ENCODE measurements at places on chromosomes 5 and 9.
A peak's percentile ranks its signal among the peaks of the same experiment; 100 is the strongest.

GRCh38 chr5:167245868-167246267, 1045.6 kb upstream of the WWC1 start:
- DNase-seq = no peak

- no peak for DNase-seq
Observed at GRCh38 chr9:127769929-127770582, 8.4 kb downstream of the SH2D3C start.

DNA sequence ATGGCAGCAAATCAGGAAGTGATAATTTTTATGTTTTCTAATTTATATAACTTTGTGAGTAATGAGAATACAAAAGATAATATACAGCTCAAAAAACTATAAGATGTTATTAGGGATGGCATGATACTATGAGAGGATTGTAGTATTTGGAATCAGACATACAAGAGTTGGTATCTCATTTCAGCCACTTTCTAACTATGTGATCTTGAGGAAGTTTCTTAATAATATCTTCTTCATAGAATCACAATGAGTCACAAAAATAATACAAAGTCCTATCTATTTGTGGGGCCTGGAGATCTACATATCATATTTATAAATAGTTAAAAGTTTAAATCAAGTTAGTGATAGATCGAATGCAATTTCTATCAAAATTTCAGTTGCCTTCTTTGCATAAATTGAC, 23.7 kb upstream of the TMED7 start:
- no peak for DNase-seq

DNA sequence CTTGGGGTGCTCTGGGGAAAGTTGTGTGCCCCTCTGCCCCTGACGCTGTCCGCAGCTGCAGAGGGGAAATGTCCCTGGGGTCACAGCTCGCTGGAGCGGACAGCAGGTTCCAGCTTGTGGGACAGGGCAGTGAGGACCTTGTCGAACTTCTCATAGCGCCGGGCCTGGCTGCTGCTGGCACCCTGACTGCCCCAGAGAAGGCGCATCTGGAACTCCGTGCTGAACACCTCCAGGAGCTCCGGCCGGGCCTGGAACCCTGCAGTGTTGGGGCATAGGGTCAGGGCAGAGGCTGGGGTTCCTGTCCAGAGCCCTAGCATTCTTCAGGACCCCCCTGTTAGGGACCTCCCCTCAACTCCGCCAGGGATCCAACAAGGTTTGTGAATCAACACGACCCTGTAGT, 3.6 kb upstream of the TOR2A start:
- DNase-seq = no peak

GRCh38 chr9:8349901-8350300, 550.3 kb upstream of the DMAC1 start:
- DNase-seq = no peak

DNA sequence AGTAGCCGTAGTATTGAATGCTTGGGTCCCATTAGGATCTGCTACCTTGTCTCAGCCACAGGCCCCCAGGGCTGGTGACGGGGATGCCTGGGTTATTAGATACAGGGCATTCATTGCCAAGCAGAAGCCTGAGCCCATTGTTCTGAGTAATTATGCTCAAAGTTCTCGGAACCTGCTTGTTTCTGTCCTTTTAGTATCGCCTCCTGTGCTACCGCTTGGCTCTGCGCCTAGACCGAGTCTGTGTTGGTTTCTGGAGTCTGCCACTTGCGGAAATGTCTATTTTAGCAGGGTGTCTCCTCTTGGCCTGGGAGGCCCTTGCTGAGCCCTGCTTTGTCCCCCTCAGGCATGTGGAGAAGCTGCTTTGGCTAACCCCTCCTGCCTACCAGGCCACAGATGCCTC, 506.1 kb downstream of the BNC2 start:
- no peak for DNase-seq

- no peak for DNase-seq
Observed at GRCh38 chr9:86775718-86776117, 171.6 kb downstream of the GAS1 start.

DNA sequence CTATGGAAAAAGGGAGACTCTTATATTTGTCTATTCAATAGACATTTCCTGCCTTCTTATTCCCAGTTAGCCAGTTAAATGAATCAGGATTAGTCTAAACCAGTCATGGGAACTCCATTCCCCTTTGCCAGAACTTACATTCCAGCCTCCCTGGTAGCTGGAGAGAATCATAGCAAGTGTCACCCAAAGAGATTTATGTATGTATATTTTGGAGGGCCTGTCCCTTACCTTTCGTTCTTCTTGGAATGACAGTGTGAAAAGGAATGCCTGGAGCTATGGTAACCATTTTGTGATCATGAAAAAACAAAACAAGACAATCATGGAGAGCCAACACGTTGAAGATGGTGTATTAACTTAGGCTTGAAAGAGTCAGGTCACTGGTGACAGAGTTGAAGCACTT, 627.7 kb downstream of the CCDC171 start:
- peak; percentile 38 for DNase-seq

- DNase-seq = no peak
Observed at GRCh38 chr9:136615631-136616306, 46.9 kb upstream of the EGFL7 start.

GRCh38 chr9:97072285-97072776, 33.4 kb upstream of the CTSV start:
- DNase-seq = no peak

GRCh38 chr5:79456400-79456799, 57.5 kb downstream of the HOMER1 start:
- no peak for DNase-seq

DNA sequence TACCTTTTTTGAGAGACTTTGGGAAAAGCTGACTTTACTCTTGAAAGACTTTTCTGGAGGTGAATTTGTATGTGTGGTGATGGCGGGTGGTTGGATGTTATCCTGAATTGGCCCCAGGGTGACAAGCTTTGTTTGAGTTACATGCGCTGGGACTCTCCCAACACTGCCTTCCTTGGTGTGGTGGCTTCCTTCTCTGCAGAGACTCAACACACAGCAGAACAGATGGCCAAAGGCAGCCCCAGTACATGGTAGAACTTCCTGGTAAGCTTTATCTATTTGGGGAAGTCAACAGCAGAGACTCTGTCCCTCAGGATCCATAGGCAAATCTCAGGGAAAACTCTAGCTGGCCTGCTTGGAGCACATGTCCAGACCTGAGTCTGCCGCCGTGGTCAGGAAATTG, 18.1 kb downstream of the C1QTNF2 start:
- no peak for DNase-seq

GRCh38 chr5:143491646-143492045, 88.2 kb upstream of the NR3C1 start:
- DNase-seq = no peak

GRCh38 chr5:32249668-32250067, 63.1 kb downstream of the MTMR12 start:
- no peak for DNase-seq

DNA sequence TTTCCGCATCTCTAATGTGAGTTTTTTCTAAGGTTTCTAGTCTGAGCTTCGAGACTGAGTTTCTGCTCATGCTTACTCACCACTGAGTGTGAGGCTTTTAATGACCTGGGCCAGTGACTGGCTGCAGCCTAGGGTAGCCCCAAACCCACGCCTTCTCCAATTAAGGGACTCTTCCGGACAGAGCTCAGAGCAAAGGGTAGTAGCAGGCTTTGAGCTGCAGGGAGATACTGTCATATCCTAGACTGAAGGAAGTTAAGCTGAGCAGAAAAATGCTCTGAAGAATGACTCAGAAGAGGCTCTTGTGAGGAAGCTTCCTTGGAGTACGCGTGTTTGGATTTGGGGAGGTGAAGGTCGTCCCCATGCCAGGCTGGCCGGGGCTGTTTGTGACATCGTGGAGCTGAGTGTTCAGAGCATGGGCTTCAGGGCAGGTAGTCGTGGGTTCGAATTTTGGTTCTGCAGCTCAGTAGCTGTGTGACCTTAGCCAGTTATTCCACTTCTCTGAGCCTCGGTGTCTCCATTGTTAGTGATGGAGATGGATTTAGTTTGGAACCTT, 3.5 kb downstream of the USP20 start:
- peak; percentile 82 for DNase-seq

- no peak for DNase-seq
Observed at GRCh38 chr9:89797937-89798455, 193.2 kb downstream of the GADD45G start.

- DNase-seq = no peak
Observed at GRCh38 chr9:108056084-108056804, 566.7 kb upstream of the KLF4 start.

- DNase-seq = no peak
Observed at GRCh38 chr5:2378976-2379375, 372.5 kb downstream of the IRX2 start.

DNA sequence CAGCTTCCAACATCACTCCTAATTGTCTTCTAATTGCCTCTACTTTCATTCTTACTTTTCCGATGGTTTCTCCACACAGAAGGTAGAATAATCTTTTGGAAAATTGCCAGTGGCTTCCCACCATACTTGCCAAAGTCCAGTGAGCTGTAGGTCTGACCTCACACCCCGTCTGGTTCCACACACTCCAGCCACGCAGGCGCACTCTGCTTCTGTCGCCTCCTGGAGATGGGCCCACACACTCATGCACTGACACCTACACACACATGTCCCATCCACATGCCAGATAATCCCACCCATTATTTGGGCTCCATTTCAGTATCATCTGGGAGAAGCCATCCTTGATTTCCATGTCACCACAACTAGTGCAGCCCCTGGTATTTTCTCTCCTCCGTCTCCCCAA, 12.7 kb downstream of the SHC3 start:
- no peak for DNase-seq

GRCh38 chr5:151688436-151688835, 1.7 kb upstream of the SPARC start:
- DNase-seq = no peak

GRCh38 chr9:131589124-131589711, 43.9 kb downstream of the PRRT1B start:
- DNase-seq = no peak

DNA sequence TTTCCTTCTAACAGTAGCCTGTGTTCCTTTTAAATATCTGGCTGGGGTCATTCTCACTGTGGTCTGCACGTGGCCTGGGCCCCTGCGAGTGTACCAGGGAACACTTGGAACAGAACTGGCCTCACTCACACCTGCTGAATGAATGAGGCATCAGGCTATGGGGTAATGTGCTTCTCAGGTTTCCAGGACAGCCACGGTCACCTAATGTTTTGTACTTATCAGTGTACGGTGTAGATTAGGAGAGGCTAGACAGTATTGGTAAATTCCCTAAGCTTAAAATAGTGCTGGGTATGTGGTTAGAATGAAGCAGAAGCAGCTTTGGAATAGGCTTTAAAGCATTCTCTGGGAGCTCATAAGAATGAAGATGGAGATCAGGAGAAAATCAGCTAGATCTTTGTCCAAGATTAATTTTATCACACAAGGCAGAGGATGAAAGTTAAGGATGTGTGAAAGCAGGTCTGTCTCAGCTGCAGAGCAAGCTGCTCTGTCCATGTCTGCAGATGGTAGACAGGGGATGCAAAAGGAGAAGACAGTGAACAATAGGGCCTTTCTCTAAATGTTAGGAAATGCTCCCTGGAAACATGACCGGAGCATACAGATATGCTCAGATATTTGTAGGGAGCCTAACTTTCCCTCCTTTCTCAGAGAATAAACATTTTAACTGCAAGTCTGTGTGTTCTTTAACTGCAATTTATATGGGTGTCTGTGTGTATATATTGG, 267.5 kb downstream of the NR3C1 start:
- DNase-seq = no peak

GRCh38 chr5:136811086-136811485, 445.7 kb upstream of the TRPC7 start:
- DNase-seq = no peak

- DNase-seq = no peak
Observed at GRCh38 chr9:3903906-3904305, 378.1 kb upstream of the RFX3 start.

- no peak for DNase-seq
Observed at GRCh38 chr5:74519679-74520078, 120.8 kb downstream of the ENC1 start.

DNA sequence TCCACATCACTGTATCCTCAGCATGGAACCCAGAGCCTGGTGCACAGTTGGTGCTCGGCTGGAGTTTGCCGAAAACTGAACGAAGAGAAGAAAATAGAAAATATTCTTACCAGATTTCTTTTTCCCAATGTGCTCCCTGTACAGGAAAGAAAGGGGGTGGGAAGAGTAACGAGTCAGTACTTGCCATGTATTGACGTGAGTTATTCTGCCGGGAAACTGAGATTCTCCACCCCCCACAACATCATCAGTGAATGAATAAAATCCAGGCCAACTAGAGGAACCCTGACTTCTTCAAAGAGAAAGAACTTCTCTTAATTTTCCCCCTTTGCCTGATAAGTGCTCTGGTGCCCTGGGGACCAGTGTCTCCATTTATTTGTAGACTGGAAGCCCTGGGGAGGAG, 80.6 kb downstream of the SH3PXD2B start:
- DNase-seq = no peak

GRCh38 chr5:151285683-151286082, 17.9 kb downstream of the SLC36A3 start:
- no peak for DNase-seq

GRCh38 chr9:26539867-26540493, 352.6 kb downstream of the CAAP1 start:
- no peak for DNase-seq

DNA sequence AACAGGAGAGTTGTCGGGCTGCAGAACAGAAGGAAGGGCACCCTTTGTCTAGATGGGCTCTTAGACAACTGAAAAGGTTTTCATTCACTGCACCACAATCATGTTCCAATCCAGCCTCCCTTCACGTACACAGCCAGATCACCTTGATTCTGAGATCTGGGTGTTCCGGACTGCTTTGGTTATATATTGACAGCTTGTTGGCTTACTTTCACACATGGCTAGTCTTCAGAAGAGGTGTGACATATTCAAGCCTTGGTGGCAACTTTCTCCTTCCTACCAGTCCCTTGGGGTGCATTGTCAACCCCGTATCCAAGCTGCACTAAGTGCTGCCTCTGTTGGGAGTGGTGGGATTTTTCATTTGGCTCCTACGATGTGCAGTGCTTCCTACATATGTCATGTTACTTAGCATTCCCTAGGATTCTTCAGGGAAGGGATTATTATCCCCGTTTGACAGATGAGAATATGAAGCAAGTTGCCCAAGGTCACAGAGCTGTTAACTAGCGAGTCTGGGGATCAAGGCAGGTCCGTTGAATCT, 100.6 kb downstream of the LIFR start:
- no peak for DNase-seq

DNA sequence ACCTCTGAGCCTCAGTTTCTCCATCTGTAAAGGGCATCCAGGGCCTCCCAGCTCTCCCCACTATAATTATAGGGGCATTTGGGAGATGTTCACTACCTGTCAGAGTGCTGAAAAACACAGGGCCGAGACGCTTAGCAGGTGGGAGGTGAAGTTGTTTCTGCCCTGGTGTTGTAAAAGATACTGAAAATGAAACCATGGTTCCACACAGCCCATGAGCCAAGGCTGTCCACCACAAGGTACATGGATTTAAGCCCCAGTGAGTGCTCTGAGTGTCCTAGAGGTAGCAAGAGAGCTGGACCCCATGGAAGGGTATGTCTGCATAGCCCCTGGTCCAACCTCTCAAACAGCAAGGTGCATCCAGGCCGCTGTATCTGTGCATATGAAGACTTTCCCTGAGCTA, 137.5 kb downstream of the C5orf15 start:
- no peak for DNase-seq
